Aorta (tissue), 5 donors: ENCODE measurements at places on chromosomes 6 and 20. TPM values are rescaled to one million over a fixed set of nuclear protein-coding genes. Genes with fewer than 3 reads are reported as not detected.

- no peak for DNase-seq
Measured at GRCh38 chr6:168525114-168525513, 84.1 kb downstream of the SMOC2 start.

- DNase-seq: no peak
Measured at GRCh38 chr6:47919875-47920274, 138.0 kb downstream of the OPN5 start.

ADTRP gene
- 1.2 TPM for total RNA-seq

- no peak for DNase-seq
Measured at GRCh38 chr6:163904186-163904585, 489.7 kb downstream of the QKI start.

DNA sequence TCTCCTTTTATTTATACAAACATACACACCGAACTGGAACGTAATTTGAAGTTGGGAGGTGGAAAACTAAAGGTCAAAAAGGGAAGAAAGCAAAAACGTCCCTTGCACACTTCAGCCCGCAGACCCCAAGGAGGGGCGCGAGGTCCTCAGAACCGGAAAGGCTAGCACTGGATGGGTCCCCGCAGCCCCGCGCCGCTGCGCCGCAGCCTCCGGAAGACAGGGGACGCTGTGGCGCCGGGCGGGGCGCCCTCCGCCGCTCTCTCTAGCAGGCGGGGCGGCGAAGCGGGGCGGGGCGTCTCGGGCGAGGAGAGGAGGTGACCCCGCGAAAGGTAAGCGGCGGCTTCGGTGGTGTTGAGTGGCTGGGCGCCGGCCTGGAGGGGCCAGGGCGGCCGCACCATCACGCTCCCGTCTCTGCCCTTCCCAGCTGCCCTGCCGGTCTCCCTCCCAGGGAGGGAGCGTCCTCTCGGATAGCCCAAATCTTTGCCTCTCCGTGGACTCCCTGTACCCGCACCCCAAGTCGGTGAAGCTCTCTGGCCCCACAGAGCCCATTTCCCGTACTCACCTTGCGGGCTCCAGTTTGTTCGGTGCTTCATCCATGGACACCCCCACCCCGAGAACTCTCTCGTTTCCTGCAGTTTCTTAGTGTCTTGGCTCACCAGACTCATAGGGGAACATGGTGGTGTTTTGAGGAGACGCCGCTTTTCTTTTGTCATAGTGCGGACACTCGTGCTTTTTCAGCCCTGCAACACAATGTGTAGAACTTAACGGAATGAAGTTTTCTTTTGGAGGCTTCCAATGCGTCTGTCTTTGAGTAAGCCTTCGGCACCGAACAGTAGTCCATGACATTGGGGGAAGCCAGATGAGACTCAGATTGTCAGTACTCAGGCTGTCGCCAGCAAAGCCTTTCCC, at the start of gene SMIM8:
Gene SMIM8, plus strand, starts transcription at position 285 of the 909 bp plus-strand sequence. CDS start 14,444 bp downstream, outside the sequence.
- DNase-seq: peak; percentile 94

FBXL4 gene
- total RNA-seq: 17.4 TPM

DNA sequence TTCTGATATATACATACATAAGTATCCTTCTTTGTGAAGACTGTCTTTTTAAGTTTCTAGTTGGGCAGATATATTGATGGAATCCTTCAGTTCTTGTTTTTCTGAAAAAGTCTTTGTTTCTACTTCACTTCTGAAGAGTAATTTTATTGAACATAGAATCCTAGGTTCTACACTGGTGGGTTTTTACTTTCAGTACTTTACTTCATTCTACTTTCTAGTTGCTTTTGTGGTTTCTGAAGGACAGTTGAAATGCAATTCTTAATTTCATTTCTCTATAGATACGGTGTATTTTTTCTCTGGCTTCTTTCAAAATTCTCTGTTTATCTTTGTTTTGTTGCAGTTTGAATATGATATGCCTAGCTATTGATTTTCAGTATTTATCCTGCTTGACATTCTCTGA, 105.3 kb downstream of the HMGCLL1 start:
- DNase-seq: no peak
